ENCODE measurements at places on chromosomes 5 and 9. TPM values are rescaled to one million over a fixed set of nuclear protein-coding genes. Genes with fewer than 3 reads are reported as not detected.

Gene ACOT12
- polyA plus RNA-seq = 1.4 TPM

Gene PTGR1
- polyA plus RNA-seq = 299 TPM

Gene TGFBR1
- 51.5 TPM for polyA plus RNA-seq

Gene ADRB2
- 0.35 TPM for polyA plus RNA-seq

Gene SMIM32
- 16.3 TPM for polyA plus RNA-seq

DNA sequence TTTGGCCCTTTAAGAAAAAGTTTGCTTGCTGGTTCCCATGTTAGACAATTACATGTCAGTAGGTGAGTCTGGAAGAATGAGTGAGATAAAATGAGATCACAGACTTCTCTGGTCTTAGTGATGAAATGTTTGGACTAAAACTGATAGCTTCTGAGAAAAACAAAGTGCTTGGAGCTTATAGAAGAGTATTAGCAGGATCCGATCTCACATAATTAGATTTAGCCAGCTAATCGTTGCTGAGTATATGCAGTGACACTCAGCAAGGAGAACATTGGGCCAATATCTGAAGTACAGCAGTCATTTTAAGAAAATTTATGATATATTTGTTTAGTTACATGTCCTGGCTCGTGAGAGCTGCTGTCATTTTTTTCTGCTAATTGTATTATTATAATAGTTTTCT, 135.8 kb downstream of the SNCAIP start:
- DNase-seq = no peak

DNA sequence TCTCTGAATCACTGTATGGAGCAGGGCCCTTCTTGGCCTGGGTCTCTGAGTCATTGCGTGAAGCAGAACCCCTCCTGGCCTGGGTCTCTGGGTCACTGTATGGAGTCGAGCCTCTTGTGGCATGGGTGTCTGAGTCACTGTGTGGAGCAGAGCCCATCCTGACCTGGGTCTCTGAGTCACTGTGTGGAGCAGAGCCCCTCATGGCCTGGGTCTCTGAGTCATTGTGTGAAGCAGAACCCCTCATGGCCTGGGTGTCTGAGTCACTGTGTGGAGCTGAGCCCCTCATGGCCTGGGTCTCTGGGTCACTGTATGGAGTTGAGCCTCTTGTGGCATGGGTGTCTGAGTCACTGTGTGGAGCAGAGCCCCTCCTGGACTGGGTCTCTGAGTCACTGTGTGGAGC, 94.0 kb upstream of the RAPGEF1 start:
- DNase-seq = no peak

DNA sequence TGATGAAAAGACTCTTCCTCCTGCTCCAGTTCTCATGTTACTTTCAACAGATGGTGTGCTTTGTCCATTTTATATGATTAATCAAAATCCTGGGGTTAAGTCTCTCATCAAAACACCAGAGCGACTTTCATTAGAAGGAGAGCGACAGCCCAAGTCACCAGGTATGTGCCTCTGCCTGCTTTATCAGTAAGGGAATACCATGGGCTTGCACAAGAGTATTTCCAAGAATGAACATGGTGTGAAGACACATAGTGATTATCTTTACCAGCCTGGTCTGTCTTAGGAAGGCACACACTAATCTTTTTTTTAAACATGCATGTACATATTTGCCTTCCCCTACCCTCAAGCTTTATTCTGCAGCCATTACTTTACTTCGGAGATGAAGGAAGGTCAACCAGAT, 15.2 kb downstream of the NUP214 start:
- DNase-seq = no peak

Data from left renal cortex interstitium (tissue), 4 donors.